ENCODE measurements at places on chromosomes 7 and 10.

DNA sequence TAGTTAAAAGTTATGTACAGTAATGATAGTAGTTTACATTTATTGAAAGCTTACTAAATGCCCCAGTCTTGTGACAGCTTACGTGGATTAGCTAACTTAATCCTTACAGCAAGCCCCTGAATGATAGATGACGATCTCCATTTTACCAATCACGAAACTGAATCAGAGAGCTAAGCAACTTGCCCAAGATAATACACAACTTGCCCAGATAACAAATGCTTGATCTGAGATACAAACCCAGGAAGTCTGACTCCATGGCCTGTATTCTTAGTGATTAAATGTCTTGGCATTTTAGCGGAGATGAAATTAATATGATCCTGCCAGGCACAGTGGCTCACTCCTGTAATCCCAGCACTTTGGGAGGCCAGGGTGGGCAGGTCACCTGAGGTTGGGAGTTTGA, 46.9 kb upstream of the FMC1 start:
- no peak for DNase-seq

GRCh38 chr10:130495891-130496636, 359.9 kb downstream of the GLRX3 start:
- no peak for DNase-seq

DNA sequence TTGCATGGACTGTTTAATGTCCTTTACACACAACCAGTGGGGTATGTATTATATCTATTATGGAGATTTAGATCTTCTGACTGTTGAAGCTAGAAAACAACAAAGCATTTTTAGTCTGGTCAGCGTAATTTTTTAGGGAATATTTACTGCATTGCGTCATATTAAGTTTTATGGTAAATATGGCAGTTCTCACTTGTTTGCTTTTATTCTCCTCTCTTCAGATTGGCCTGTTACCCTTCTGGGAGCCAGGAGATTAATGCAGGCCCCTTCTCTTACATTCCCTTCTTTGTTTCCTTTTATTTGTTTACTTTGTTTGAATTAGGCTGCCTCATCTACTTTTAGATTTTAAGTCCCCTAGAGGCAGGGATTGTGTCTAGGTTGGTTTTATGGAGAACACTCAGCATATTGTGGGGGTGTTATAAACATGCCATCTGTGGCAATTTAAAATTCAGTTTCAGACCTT, 13.8 kb downstream of the UBE2D1 start:
- DNase-seq = no peak

GRCh38 chr10:44356139-44357022, 28.5 kb downstream of the CXCL12 start:
- no peak for DNase-seq

DNA sequence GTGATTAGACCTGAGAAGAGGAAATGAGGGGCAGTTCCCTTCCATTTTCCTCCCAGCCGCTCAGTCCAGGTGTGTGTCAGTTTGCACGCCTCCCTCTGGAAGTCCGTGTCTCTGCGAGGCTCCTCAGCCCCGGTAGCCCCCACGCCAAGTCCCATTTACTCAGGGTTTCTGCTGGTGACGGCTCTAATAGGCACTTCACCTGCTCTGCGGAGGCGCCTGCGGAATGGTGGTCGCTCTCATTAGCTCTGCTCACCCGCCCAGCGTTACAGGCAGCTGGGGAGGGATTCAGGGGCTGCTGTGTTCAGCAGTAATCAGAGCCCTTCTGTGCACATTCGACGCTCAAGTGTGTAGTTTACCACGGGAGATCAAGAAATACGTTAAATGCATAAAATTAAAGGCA, 179.9 kb downstream of the MGMT start:
- no peak for DNase-seq

DNA sequence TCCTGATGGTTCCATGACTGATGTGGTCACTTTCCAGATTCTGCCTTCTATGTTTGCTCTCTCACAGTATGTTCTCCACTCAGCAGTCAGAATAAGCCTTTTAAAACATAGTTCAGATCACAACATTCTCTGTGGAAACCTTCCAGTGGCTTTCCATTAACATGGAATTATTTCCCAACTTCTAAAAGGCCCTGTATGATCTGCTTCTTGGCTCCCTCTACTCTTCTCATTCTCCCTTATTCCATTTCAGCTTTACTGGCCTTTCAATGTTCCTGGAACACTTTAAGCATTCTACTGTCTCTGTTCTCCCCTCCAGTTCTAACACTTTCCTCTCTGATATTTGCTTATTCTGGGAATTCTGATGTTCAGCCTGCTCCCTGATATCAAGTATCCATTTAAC, 325.6 kb downstream of the THSD7A start:
- no peak for DNase-seq

- DNase-seq = peak; percentile 96
These were observed at the start of gene AGAP3 for GRCh38 chr7:151085691-151086620. Gene AGAP3 (plus strand): TSS chr7:151086475. CDS start chr7:151086742, 267 bp downstream.

DNA sequence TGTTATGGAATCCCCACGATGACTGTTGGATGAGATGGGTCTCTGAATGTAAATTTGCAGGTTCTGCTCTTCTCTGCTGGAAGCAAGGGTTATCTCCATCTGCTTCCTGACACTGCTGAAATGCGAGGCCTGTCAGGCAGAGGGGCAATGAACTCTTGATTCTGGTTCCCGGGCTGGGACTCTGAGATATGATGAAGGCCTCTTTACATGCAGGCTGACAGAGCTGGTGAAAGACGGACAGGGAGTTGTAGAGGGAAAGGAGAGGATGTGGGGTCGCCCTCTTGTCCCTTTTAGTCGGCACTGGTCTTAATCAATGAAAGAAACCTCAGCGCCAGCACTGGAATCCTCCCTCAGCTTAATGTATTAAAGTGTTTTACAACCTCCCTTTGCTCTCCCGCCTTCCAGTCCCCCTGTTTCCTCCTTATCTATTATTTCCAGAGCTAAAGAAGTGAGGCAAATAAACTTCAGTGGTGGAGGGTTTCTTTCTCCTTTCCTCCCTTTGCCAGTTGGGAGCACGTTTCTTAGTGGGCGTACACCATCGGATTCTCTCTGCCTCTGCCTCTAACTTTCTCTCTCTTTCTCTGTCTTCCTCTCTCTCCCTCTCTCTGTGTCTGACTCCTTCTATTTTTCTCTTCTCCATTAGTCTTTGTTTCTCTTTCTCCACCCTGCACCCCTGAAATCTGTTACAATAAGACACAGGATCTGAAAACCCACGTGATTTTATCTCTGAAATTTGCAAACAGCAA, 145.6 kb downstream of the BAMBI start:
- no peak for DNase-seq

- no peak for DNase-seq
These were observed 375.5 kb downstream of the TCERG1L start for GRCh38 chr10:130935897-130936550.

GRCh38 chr7:159028508-159029401, 115.9 kb downstream of the VIPR2 start:
- no peak for DNase-seq
